Stomach (tissue), 19 donors: ENCODE measurements at places on chromosomes 7 and 10. TPM values are rescaled to one million over a fixed set of nuclear protein-coding genes. Genes with fewer than 3 reads are reported as not detected.
A peak's percentile ranks its signal among the peaks of the same experiment; 100 is the strongest.

The CNPY1 gene
- total RNA-seq: not detected

The CISD1 gene
- 1.2 TPM for total RNA-seq

The KLLN gene
- 0.18 TPM for total RNA-seq

The ACBD7 gene
- total RNA-seq: 2.2 TPM

DNA sequence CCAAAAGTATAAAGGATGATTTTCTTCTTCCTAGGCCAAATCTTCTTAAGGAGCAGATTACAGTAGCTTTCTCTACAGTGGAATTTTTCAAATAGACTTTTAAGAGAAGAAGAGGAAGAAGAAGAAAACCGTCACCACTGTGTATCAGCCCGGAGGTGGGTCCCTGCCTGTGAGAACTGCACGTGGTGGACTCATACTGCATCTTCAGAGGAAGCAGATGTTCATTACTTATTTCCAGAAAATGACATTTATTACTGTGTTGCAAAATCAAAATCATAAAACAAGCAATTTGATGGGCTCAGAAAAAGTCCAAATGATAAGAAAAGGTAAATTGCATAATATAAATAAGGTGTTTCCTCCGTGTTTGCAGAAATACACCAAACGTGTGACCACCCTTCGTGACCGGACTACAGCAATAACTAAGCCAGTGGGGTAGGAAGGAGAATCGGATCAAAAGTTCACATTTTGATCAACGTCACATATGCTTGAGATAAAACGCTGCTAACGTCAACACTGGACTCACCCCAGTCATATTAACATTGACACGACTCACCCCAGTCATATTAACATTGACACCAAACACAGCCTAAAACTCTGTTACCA lies 179.2 kb downstream of the PTPRN2 start:
- no peaks in the 10 kb centered on the region for H3K27me3 ChIP-seq
- H3K4me1 ChIP-seq: peaks cover 7% of the 10 kb centered on the region
- no peaks in the 10 kb centered on the region for H3K36me3 ChIP-seq
- DNase-seq: no peak

DNA sequence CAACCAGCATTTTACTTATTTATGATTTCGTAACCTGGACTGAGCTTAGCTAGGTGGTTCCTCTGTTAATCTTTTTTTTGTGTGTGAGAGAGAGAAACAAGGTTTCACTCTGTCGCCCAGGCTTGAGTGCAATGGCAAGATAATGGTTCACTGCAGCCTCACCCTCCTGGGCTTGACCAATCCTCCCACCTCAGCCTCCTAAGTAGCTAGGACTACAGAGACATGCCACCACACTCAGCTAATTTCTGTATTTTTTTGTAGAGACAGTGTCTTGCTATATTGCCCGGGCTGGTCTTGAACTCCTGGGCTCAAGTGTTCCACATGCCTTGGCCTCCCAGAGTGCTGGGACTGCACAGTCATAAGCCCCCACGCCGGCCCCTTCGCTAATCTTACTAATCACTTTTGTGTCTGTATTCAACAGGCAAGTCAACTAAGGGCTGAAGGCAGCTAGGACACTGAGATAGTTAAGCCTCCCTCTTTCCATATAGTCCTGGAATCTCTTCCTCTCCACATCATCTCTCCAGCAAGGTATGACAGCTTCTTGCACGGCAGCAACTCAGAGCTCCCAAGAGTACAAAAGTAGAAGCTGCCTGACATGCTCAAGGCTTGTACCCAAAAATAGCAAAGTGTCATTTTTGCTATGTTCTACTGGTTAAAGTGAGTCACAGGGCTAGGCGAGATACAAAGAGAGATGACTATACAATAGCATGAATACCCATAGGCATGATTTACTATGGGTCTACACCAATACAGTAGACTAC lies 11.3 kb downstream of the KMT2C start:
- H3K27me3 ChIP-seq: no peaks in the 10 kb centered on the region
- DNase-seq: no peak
- peaks cover 57% of the 10 kb centered on the region for H3K4me1 ChIP-seq
- H3K27ac ChIP-seq: no peak overlapping the region
- no peaks in the 10 kb centered on the region for H3K36me3 ChIP-seq

DNA sequence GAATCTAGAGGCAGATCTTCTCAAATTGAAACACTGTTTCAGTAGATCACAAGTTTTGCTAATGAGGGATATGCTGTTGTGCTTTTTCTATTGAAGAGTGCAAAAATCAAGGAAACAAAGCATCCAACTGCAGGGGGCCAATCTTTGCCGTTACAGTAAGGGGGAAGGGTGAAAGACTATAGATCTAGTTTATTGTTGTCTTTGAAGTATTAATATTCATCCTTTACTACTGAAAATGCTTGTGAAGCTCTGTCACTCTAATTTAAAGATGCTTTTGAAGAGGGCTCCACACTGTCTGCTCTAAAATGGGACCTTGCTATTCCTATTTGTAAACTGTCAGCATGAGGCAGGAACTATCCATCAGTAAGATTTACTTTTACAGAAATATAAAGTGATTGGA lies 110.3 kb downstream of the MBL2 start:
- no peak overlapping the region for H3K4me3 ChIP-seq
- no peaks in the 10 kb centered on the region for H3K27me3 ChIP-seq
- no peaks in the 10 kb centered on the region for H3K36me3 ChIP-seq
- H3K4me1 ChIP-seq: no peaks in the 10 kb centered on the region

The ADAMTS14 gene
- total RNA-seq: not detected

DNA sequence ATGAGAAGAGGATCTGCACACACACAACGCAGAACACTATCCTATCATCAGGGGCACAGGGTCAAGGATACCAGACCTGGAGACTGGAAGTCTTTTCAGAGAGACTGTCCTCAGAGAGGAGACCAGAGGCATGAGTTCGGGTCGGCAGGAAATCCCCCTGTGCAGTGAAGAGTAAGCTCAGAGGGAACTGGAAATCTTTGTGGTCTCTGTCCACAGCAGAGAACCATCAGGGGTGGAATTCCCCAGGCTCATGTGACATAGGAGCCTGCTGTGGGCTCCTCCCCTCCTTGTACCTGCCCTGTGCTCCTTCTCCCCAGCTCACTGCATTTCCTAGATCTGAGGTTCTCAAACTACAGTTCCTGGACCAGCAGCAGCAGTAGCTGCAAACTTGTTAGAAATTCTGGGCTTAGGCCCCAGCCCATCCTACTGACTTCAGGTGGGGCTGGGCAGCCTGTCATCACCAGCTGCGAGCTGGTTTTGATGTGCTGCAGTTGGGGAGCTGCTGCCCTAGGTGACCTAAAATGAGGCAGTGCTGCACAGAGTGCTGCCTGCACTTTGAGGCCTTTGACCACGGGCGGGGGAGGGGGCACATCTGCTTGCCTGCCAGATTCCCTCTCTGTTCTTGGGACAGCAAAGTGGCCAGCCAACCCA lies 2.4 kb downstream of the ZMIZ2 start:
- peak overlapping the region; percentile 78 for H3K4me3 ChIP-seq
- peaks cover 37% of the 10 kb centered on the region for H3K4me1 ChIP-seq
- H3K27ac ChIP-seq: no peak overlapping the region
- no peak for DNase-seq

- H3K4me1 ChIP-seq: peaks cover 6% of the 10 kb centered on the region
- H3K27ac ChIP-seq: no peak overlapping the region
- H3K27me3 ChIP-seq: no peaks in the 10 kb centered on the region
- H3K36me3 ChIP-seq: no peaks in the 10 kb centered on the region
Observed at GRCh38 chr7:111650456-111650999, 88.2 kb upstream of the IMMP2L start.

GRCh38 chr10:13978533-13979115 lies 352.1 kb downstream of the FRMD4A start:
- no peaks in the 10 kb centered on the region for H3K27me3 ChIP-seq
- no peaks in the 10 kb centered on the region for H3K4me1 ChIP-seq
- H3K4me3 ChIP-seq: no peak overlapping the region
- DNase-seq: peak; percentile 28

DNA sequence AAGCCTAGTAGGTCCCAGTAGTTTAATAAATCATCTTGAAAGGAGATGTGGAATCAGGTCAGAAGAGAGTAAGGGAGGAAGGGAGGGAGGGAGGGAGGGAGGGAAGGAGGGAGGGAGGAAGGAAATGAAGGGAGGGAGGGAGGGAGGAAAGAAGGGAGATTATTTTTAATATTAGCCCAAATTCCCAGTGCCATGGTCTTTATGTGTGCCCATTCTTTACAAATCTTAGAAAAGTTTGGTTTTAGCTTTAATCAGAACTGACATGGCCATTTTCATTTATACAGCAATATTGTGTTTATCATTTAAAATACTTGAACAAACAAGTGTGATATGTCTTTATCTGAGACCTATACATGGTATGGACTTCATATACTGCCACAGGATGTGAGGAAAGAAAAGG lies 86.8 kb downstream of the GAD2 start:
- H3K36me3 ChIP-seq: no peaks in the 10 kb centered on the region
- DNase-seq: no peak
- H3K27me3 ChIP-seq: no peaks in the 10 kb centered on the region

DNA sequence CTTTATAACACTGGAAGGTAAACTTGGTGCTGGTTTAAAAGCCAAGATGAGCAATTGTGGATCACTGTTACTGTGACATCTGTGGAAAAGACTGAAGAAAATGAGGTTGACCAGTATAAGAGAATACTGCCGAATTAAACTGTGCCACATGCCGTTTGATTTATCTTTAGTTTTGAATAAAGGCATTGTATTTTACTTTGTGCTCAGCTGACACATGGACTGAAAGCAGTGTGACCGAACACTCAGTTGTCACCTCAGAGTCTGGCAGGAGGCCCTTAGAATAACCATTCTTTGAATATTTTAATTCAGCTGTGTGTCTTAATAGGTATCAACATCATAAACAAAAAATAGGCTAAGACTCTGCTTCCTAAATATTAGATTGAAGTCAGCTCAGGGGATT lies 133.7 kb upstream of the GJD4 start:
- H3K4me3 ChIP-seq: no peak overlapping the region
- no peaks in the 10 kb centered on the region for H3K36me3 ChIP-seq
- H3K27ac ChIP-seq: no peak overlapping the region
- no peak for DNase-seq

GRCh38 chr10:118908557-118909256 lies 120.8 kb upstream of the NANOS1 start:
- no peak for DNase-seq
- H3K36me3 ChIP-seq: no peaks in the 10 kb centered on the region
- H3K4me1 ChIP-seq: no peaks in the 10 kb centered on the region

The PCGF6 gene
- total RNA-seq: not detected

The PIK3CG gene
- 10.4 TPM for total RNA-seq

DNA sequence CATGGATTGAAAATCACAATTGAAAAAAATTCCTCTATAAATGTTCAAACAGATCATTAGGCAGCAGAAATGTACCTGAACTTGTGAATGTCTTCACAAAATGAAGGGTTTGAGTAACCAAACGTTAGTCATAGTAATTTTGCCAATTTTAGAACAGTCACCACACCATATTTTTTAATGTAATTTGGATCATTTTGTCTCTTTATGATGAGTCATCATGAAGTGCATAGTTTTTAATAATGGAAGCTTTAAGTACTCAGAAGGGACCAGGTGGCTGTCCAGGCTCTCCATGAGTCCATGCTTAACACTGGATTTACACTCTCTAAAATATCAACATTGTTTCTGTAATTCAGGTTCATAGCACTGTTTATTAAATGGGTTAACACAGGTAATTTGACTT lies 219.2 kb downstream of the ETV1 start:
- H3K4me1 ChIP-seq: no peaks in the 10 kb centered on the region
- DNase-seq: no peak
- no peak overlapping the region for H3K4me3 ChIP-seq
- H3K27ac ChIP-seq: no peak overlapping the region

- no peak overlapping the region for H3K4me3 ChIP-seq
- H3K27ac ChIP-seq: peak overlapping the region; percentile 77
- H3K27me3 ChIP-seq: no peaks in the 10 kb centered on the region
- peaks cover 11% of the 10 kb centered on the region for H3K4me1 ChIP-seq
- DNase-seq: no peak
Observed at GRCh38 chr7:29605671-29606070, 42.0 kb downstream of the PRR15 start.

- no peaks in the 10 kb centered on the region for H3K36me3 ChIP-seq
- H3K4me1 ChIP-seq: no peaks in the 10 kb centered on the region
- H3K27me3 ChIP-seq: no peaks in the 10 kb centered on the region
- no peak overlapping the region for H3K4me3 ChIP-seq
- DNase-seq: no peak
Observed at GRCh38 chr7:91465595-91466061, 201.4 kb downstream of the FZD1 start.

GRCh38 chr10:71112138-71112785 lies 100.1 kb upstream of the UNC5B start:
- DNase-seq: no peak
- H3K27me3 ChIP-seq: no peaks in the 10 kb centered on the region
- H3K36me3 ChIP-seq: no peaks in the 10 kb centered on the region
- H3K4me3 ChIP-seq: no peak overlapping the region
- no peaks in the 10 kb centered on the region for H3K4me1 ChIP-seq
- H3K27ac ChIP-seq: no peak overlapping the region

- no peak overlapping the region for H3K27ac ChIP-seq
- no peak for DNase-seq
- no peaks in the 10 kb centered on the region for H3K4me1 ChIP-seq
- no peak overlapping the region for H3K4me3 ChIP-seq
- H3K27me3 ChIP-seq: no peaks in the 10 kb centered on the region
Observed at GRCh38 chr10:113920875-113921274, 66.4 kb downstream of the NHLRC2 start.

The FAM237B gene
- not detected for total RNA-seq

GRCh38 chr7:130868139-130868538 lies 134.1 kb upstream of the KLF14 start:
- no peaks in the 10 kb centered on the region for H3K4me1 ChIP-seq
- no peak overlapping the region for H3K27ac ChIP-seq
- H3K4me3 ChIP-seq: no peak overlapping the region
- H3K36me3 ChIP-seq: peaks cover 98% of the 10 kb centered on the region
- no peaks in the 10 kb centered on the region for H3K27me3 ChIP-seq

GRCh38 chr10:100254191-100254590 lies 13.2 kb downstream of the CWF19L1 start:
- no peaks in the 10 kb centered on the region for H3K4me1 ChIP-seq
- no peak overlapping the region for H3K4me3 ChIP-seq
- no peaks in the 10 kb centered on the region for H3K27me3 ChIP-seq
- no peak for DNase-seq
- peaks cover 100% of the 10 kb centered on the region for H3K36me3 ChIP-seq
- H3K27ac ChIP-seq: no peak overlapping the region

DNA sequence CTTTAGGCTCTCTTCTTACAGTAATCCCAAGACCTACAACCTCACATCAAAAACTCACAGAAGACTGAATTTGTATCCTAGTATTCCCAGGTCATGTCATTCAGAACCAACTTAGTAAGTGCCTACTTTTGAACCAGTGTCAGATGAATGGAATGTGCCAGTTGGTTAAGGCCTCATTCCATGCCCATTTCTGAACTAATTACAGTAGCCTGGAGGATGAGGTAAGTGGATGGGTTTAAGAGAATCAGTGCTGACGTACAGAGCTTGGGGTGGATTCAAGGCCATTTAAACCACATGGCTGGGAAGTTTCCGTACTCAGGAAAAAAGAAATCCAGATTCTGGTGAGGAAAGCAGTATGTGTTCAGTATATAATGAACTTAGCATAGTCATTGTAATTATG lies 21.9 kb upstream of the FOXP2 start:
- H3K27ac ChIP-seq: no peak overlapping the region
- no peaks in the 10 kb centered on the region for H3K36me3 ChIP-seq
- H3K27me3 ChIP-seq: no peaks in the 10 kb centered on the region
- H3K4me1 ChIP-seq: no peaks in the 10 kb centered on the region
- DNase-seq: no peak
